ENCODE measurements at places on chromosomes 13 and 19. TPM values are rescaled to one million over a fixed set of nuclear protein-coding genes. Genes with fewer than 3 reads are reported as not detected.

The MAP4K1 gene
- 0.57 TPM for total RNA-seq

The ZNF66 gene
- 4.9 TPM for total RNA-seq

The ACOD1 gene
- not detected for total RNA-seq

The REEP6 gene
- total RNA-seq: 88.9 TPM

The ZNF85 gene
- 12.9 TPM for total RNA-seq

The ARHGEF7 gene
- total RNA-seq: 49.5 TPM

The COG6 gene
- 37.3 TPM for total RNA-seq

The RNF225 gene
- not detected for total RNA-seq

The GDF15 gene
- total RNA-seq: 123 TPM

DNA sequence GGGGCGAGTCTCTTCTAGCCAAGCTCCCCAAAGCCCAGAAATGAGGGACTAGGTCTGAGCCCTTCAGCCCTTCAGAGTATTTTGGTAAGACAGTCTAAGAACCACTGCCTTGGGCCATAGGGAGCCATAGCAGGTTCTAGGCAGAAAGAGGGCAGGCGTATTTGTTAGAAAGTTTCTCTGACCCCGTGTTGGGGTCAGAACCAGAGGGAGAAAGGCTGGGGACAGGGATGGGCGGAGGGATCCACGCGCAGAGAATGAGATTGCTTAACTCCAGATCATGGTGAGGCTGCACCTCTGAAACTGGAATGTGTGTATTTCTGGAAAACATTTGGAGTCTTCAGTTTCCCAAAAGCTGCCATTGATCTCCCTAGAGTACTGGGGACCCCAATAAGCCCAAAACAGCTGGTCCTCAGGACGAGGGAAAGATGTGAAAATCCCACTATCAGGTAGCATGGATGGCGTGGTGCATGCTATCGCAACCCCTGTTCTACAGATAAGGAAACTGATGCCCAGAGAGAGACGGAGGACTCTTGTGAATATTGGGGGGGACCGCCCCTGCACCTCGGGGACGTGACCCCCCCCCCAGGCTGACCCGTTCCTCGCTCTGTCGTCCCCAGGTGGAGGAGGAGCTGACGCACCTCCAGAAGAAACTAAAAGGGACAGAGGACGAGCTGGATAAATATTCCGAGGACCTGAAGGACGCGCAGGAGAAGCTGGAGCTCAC, 703 bp upstream of the TPM4 start:
- no peak for DNase-seq
- H3K27me3 ChIP-seq: no peaks in the 10 kb centered on the region
- H3K27ac ChIP-seq: peak overlapping the region; percentile 97
- H3K4me3 ChIP-seq: peak overlapping the region; percentile 71

- no peak for DNase-seq
- no peaks in the 10 kb centered on the region for H3K36me3 ChIP-seq
- no peak overlapping the region for H3K27ac ChIP-seq
Measured at GRCh38 chr13:41674246-41674645, 216.9 kb downstream of the RGCC start.

GRCh38 chr19:9008667-9009066, 1.5 kb downstream of the MUC16 start:
- no peaks in the 10 kb centered on the region for H3K36me3 ChIP-seq
- H3K4me1 ChIP-seq: no peaks in the 10 kb centered on the region
- no peak overlapping the region for H3K27ac ChIP-seq
- DNase-seq: no peak
- no peaks in the 10 kb centered on the region for H3K27me3 ChIP-seq
- H3K4me3 ChIP-seq: no peak overlapping the region

DNA sequence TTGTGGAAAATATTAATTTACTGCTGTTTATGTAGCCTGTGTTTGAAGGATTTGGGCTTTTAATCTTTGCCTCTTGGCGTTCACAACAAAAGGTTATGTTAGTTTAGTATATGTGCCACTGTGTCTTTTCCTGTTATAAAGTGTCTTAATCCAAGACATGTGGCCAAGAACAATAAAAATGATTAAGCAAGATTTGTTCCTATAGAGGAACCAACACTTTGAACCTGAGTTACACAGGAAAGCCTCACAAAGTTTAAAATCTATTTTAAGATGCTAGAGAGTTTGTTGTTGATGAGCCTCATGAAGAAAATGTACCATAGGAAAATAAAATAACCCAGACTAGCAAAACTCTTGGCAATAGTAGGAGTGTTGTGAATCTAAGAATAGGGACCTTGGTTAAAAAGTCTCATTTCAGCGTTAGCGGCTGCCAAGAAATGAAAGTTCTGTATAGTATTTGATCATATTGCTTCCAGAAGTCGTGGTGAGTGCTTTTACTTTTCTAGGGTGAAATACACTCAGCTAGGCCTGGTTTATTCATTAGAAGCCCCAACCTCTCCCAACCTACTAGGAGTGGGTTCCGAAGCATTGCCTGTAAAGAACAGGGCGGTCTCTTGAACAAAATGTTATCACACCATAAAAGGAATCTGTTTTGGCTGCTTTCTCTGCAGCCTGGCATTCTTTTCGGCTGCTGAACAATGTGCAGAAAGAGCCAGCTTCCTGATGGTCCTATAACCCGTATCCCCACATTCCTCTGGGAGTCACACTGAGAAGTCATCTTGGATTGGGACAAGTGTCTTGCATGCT, 102.6 kb downstream of the LRCH1 start:
- H3K36me3 ChIP-seq: no peaks in the 10 kb centered on the region
- no peak for DNase-seq
- H3K27ac ChIP-seq: peak overlapping the region; percentile 58
- no peaks in the 10 kb centered on the region for H3K27me3 ChIP-seq

- H3K4me3 ChIP-seq: no peak overlapping the region
- no peaks in the 10 kb centered on the region for H3K4me1 ChIP-seq
- no peaks in the 10 kb centered on the region for H3K27me3 ChIP-seq
- H3K27ac ChIP-seq: no peak overlapping the region
- H3K36me3 ChIP-seq: no peaks in the 10 kb centered on the region
- no peak for DNase-seq
Measured at GRCh38 chr13:21967871-21968270, 297.0 kb downstream of the FGF9 start.

- no peaks in the 10 kb centered on the region for H3K4me1 ChIP-seq
- H3K27ac ChIP-seq: no peak overlapping the region
- H3K36me3 ChIP-seq: no peaks in the 10 kb centered on the region
Measured at GRCh38 chr13:51832471-51833152, 12.4 kb downstream of the TMEM272 start.

GRCh38 chr13:91647361-91647990, 249.1 kb downstream of the GPC5 start:
- no peaks in the 10 kb centered on the region for H3K4me1 ChIP-seq
- no peak overlapping the region for H3K27ac ChIP-seq
- H3K4me3 ChIP-seq: no peak overlapping the region
- no peaks in the 10 kb centered on the region for H3K36me3 ChIP-seq
- H3K27me3 ChIP-seq: no peaks in the 10 kb centered on the region

DNA sequence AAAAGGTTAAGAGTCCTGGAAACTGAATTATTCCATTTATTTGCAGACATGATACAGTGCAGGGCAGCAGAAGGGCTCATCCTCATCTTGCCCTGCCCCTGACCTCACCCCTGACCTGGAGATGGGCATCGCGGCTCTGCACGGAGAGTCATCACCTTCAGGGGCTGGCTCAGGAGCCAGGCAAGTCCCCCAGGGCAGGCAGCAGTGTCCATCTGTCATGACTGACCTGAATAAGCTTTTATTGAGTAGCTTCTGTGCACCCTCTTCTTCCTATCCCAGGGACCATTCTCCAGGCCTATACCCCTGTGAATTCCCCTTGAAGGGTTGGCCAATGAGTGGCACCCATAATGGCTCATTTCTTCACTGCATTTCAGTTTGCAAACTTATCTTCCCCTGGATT, 484.2 kb downstream of the ZNF536 start:
- DNase-seq: no peak
- H3K4me3 ChIP-seq: no peak overlapping the region
- no peak overlapping the region for H3K27ac ChIP-seq
- H3K27me3 ChIP-seq: no peaks in the 10 kb centered on the region
- no peaks in the 10 kb centered on the region for H3K36me3 ChIP-seq

DNA sequence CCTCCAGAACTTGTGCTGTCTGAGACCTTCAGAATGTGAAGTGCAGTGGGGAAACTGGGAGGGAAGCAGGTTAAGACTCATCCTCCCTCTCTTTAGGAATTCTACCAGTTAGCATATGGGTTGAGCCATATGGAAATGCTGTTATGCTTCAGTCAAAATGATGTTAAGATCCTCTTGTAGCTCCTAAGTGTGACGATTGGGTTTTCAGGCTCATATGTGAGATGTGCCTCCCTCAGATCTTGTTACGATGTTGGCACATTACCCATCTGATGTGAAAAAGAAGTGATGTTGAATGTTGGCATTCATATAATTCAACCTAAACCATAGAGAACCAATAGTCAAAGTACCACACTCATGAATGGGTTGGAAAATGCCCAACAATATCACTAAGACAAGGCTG, 67.8 kb upstream of the IPO5 start:
- no peaks in the 10 kb centered on the region for H3K4me1 ChIP-seq
- H3K27ac ChIP-seq: no peak overlapping the region
- no peaks in the 10 kb centered on the region for H3K36me3 ChIP-seq
- no peaks in the 10 kb centered on the region for H3K27me3 ChIP-seq
- no peak for DNase-seq
- no peak overlapping the region for H3K4me3 ChIP-seq

GRCh38 chr13:96581741-96582140, 412.5 kb downstream of the OXGR1 start:
- H3K4me3 ChIP-seq: no peak overlapping the region
- no peak overlapping the region for H3K27ac ChIP-seq
- no peaks in the 10 kb centered on the region for H3K36me3 ChIP-seq
- H3K4me1 ChIP-seq: no peaks in the 10 kb centered on the region
- no peaks in the 10 kb centered on the region for H3K27me3 ChIP-seq
- no peak for DNase-seq

- H3K4me3 ChIP-seq: no peak overlapping the region
- H3K36me3 ChIP-seq: no peaks in the 10 kb centered on the region
- H3K27ac ChIP-seq: no peak overlapping the region
- peaks cover 7% of the 10 kb centered on the region for H3K27me3 ChIP-seq
- no peak for DNase-seq
Measured at GRCh38 chr19:39752390-39752789, 14.6 kb upstream of the CLC start.

- no peaks in the 10 kb centered on the region for H3K36me3 ChIP-seq
- DNase-seq: peak; percentile 89
- peak within 1 kb of the TSS; percentile 55 for H3K4me3 ChIP-seq
- peaks cover 6% of the 10 kb centered on the region for H3K4me1 ChIP-seq
Measured at GRCh38 chr19:45863840-45864628, at the start of gene FOXA3. Gene FOXA3, plus strand, starts transcription at chr19:45864326. Its CDS starts 131 bp downstream, at chr19:45864457.

DNA sequence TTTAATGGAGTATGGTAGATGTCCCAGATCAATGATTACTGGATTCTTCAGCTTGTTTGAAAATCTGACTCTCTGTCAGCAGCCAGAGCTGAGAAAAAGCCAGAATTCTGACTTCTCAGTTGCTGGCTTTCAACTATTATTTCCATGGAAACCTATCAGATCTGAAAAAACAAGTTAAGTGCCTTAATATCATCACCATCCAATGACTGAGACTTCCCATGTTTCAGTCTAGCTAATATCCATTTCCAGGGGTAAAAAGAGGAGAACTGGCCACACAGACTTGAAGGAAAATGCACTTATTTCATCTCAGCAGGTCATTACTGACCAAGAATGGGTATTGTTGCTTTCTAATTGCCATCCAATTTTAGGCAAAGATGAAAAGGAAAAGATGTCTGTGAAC, 75.2 kb downstream of the TNFSF11 start:
- no peaks in the 10 kb centered on the region for H3K27me3 ChIP-seq
- DNase-seq: no peak
- H3K27ac ChIP-seq: no peak overlapping the region
- no peaks in the 10 kb centered on the region for H3K4me1 ChIP-seq

DNA sequence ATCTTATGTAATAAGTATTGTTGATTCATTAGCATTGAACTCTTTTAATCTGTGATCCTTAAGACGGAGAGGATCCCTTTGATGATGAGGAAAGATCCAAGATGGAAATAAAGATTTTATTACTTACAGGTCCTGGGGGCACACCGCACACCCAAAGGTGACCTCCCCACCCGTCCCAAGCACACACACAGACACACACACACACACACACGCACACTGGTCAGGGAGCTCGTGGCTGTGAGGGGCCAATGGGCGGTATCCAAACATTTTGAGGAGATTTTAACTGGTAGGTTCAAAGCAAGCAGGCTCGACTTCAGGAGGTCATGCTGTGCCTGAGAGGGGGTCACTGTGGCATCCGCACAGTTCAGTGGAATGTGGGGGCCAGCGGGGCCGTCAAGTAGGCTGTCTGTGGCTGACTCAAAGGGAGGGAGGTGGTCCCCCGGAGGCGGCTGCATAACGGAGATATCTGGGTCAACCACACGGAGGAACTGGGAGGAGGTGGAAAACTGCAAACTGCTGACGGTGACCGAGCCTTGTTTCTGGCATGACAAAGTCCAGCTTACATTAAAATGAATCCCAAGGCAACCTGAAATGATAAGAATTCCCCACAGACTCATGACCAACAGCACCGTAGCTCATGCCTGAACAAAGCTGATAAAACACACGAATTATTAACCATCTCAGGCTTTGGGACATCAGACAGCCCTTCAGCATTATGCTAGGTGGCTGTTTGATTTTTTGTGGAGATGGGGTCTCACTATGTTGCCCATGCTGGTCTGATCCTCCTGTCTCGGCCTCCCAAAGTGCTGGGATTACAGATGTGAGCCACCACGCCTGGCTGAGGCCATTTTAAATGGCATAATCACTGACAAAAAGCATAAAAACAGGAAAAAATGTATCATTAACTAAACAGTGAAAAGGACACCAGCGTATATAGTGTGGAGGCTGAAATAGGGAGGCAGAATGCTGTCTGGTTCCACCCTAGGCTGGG, 20.9 kb upstream of the SIGLEC11 start:
- H3K36me3 ChIP-seq: no peaks in the 10 kb centered on the region
- no peaks in the 10 kb centered on the region for H3K27me3 ChIP-seq
- H3K4me3 ChIP-seq: no peak overlapping the region
- H3K27ac ChIP-seq: peak overlapping the region; percentile 92

- H3K27ac ChIP-seq: no peak overlapping the region
- no peak overlapping the region for H3K4me3 ChIP-seq
- DNase-seq: no peak
- H3K36me3 ChIP-seq: no peaks in the 10 kb centered on the region
Measured at GRCh38 chr13:57409656-57410055, 221.9 kb upstream of the PCDH17 start.

DNA sequence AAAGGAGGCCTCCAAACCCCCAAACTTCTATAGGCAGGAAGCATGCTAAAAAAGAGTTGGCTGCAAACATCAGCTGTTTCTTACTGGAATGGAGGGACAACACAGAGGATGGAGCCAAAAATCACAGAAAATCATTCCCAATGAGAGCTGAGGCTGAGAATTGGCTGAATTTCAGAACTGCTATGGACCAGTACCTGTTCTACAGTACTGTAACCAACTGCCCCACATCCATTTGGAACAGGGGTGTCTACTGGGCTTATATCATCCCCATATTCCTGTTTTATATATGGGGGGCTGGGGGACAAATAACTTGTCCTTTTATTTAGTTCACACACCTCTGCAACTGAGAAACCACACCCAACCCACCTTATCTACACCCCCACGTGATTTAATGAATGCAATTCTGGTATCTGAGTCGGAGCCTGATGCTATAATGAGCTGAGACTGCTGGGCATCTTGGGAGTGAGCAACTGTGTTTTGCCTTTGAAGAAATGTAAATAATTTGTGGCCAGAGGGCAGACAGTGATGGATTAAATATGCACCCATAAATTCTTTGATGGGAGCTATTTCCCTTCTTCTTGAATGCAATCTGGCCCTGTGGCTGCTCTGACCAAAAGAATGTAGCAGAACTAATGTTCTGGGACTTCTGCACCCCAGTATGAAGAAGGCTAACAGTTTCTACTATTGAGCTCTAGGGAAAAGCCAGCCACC, 82.6 kb downstream of the TBC1D4 start:
- H3K27ac ChIP-seq: no peak overlapping the region
- DNase-seq: no peak
- H3K4me3 ChIP-seq: no peak overlapping the region
- H3K27me3 ChIP-seq: no peaks in the 10 kb centered on the region

All from hepatocyte (in vitro differentiated cells).